ENCODE measurements at places on chromosomes 12 and 14.

DNA sequence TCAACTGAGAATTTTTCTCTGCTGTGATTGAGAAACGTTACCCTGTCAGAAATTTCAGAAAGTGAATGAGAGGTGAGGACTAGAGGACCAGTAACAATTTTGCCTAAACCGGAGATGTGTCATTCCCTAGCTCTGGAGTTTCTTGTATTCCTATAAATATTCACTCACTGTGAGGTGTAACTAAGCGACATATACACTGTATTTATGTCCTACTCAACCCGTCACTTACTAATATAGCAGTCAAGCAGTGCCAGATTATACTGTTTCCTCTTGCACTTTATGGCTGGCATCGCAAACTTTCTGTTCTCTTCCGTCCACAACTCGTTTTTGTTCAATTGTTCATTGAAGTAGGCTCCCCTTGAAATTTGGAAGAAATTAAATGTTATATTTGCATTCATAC lies 192.9 kb downstream of the NOVA1 start:
- ATAC-seq = no peak

GRCh38 chr14:89371585-89372511 lies 45.2 kb downstream of the FOXN3 start:
- ATAC-seq = peak; percentile 88

DNA sequence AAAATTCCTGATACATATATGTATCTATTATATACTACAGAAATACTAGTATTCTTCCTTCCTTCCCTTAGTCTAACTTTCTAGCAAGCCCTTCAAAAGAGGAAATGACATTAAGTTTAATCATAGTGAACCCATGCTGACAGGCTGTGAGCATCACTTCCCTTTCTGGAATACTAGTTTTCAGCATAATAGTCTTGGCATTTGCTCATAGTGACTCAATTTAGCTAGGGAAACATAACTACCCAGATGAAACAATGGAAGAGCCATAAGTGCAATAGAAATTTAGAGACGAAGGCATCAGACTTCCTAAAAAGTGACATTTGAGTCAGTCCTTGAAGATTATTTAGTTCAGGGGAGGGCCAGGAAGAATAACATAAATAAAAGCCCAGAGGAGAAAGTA lies 184.5 kb upstream of the CRY1 start:
- ATAC-seq = no peak

DNA sequence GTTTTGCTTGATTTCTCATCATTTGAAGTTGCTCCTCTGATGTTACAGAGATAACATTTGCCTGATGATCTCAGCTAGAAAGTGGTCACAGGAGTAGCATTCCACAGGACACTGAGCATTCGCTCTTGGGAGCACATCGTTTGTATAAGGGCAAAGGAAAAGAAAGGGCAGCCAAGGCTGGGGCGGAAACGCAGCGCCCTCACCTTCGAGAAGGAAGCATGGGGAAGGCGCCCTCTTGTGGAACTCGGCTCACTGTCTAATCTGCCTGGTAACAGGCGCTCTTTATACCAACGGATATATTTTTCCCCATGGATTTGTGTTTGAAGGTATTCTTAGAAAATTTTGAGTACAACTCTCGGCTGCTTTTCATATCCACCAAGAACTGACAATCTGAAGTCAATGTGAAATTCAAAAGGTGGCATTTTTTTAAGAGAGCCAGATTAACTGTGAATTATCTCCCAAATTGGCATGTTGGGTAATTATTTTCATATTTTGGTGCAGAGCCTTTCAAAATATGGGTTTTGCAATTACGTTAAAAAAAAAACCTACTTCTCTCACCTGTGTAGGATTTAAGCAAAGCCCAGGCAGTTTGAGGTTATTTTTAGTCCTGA lies 172.7 kb downstream of the CAND1 start:
- ATAC-seq = peak; percentile 100

DNA sequence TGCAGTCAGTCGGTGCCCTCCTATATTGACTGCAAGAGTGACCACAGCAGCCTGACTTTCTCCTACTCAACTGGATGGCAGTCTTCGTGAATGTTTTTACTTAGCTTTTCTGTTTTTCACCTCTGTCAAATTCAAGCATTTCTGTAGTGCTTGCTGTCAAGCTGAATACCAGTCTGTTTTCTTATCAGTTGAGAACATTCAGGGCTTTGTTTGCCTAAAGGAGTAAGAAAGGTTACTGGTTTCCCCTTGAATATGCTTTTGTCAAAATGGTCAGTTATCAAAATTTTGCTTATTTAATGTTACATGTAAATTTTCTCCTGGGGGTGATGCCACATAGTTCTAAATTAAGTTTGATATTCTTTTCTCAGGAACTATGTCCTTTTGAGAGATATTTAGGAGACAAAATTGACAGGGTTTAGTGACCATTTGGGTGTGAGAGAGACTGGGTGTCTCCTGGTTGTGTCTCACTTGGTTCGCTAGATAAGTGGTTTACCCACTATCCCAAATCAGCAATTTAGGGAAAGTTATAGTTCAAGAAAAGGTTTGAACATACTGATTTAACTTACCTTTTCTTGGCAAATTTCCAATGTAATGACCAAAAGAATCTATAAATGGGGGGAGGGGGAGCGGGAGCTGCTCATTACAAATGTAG lies 366.3 kb downstream of the TMTC2 start:
- no peak for ATAC-seq

DNA sequence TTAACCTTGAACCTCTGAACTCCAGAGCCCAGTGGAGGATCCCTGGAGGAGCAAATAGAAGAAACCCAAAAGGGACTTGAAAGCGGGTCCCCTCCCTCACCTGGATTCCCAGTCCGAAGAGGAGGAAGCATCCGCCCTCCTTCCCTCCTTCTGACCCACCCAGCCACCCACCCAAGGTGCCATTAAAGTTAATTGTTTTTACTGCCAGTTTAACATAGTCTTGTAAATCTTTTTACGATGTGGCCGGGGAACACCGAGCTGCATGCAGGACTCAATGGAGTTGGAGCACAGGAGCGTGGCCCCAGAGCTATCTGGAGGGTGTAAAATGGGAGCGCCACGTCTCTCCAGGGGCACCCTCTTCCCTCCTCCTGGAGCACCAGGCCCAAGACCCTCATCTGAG lies 49.9 kb upstream of the TBX3 start:
- ATAC-seq = no peak

- ATAC-seq = no peak
Observed at GRCh38 chr12:131424270-131424669, 286.6 kb upstream of the SFSWAP start.

DNA sequence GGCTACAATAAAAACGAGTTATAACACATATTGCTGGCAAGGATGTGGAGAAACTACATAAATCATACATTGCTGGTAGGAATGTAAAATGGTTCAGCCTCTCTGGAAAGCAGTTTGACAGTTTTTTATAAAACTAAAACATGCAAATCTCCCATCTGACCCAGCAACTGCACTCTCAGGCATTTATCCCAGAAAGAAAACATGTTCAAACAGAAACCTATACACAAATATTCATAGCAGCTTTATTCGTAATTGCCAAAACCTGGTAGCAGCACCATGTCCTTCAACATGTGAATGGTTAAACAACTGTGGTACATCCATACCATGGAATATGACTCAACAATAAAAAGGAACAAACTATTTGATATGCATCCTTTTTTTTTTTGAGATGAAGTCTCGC lies 10.1 kb upstream of the TMCC3 start:
- no peak for ATAC-seq

GRCh38 chr12:78696267-78696666 lies 168.3 kb upstream of the SYT1 start:
- ATAC-seq = no peak

DNA sequence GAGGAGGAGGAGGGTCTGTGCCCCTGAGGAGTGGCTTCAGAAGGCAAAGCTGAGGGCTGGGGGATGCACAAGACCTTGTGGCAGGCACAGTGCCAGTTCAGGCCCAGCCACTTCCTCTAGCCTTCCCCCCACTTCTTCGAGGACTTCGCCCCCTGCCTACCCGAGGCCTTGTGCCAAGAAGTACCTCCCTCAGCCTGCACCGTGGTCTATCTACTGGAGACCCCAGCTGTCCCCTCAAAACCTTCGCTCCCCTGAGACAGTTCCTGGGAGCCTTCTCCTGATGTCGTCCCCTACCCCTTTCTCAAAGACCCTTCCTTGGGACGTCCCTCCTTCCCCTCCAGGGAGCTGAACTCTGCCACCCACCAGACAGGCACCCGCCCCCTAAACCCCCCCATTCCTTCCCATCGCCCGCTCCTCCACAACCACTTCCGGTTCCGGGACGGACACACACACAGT lies 604 bp downstream of the ZNF384 start:
- no peak for ATAC-seq

DNA sequence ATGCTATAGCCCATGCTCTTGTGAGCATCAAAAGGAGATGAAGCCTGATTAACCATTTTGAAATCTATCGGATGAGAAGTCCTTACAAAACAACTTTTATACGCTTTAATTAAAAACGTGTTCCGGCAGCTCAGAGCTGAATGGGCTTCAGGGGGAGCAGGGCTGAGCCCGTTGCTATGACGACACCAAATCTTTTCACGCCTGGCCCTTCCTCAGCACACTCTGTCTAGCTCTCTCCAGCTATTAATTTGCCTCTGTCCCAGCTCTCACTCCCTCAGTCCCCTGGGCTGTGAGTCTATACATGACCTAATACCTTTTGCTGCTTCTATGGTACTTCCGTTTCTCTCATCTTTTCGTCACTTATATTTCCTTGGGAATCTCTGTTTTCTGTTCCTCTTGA lies 15.8 kb downstream of the FOXA1 start:
- ATAC-seq = no peak

GRCh38 chr14:33657476-33657875 lies 293.4 kb downstream of the EGLN3 start:
- peak; percentile 83 for ATAC-seq

GRCh38 chr12:71710276-71711125 lies 24.6 kb downstream of the TMEM19 start:
- ATAC-seq = peak; percentile 98

DNA sequence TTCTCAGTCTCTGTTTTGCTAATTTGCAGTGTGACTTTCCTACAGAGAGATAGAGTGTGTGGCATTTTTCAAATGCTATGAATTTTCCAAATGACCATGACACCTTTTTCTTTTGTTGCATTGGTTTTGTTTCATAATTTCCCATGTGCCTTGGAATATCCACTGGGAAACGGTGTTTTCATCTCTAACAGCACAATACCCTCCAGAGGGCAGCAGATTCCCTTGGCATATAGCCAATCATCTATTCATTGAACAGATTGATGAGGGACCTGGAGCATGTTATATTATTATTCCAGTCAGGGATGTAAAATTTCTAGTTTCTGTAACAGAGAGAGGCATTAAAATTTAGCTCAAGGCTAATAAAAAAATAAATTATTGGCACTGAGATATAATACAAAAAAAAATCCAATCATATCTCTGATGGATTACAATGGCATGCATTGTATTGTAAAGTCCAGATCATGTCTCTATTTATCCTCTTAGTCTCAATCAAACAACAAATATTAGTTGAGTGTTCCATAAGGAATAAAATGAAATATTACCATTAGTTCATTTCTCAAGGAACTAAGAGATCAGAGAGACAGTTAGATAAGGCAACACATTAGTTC lies 29.6 kb upstream of the NTN4 start:
- peak; percentile 85 for ATAC-seq

- no peak for ATAC-seq
Observed at GRCh38 chr14:24699052-24699451, 65.1 kb upstream of the GZMB start.

- no peak for ATAC-seq
Observed at GRCh38 chr12:88630561-88630960, 50.3 kb upstream of the KITLG start.

DNA sequence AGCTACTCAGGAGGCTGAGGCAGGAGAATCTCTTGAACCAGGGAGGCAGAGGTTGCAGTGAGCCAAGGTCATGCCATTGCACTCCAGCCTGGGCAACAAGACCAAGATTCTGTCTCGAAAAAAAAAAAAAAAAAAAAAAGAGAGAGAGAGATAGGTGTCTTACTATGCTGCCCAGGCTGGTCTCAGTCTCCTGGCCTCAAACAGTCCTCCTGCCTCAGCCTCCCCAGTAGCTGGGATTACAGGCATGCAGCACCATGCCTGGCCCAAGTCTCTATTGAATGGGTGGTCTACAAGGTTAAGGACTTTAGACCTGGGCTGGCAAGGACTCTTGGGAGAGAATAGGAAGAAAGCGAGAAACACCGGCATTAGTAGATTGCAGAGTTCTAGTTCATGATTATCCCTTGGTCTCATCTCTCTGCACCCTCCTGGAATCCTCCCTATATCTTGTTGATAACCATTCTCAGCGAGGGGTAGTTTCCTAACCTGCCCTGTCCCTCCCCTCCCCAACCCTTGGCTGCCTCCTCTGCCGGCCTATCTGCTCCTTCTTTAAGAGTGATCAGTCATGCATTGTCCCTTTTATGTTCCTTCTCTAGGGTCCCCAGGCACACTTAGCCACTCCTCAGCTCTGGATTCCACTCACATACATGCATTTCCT lies 128.1 kb upstream of the MAP1LC3B2 start:
- ATAC-seq = no peak

GRCh38 chr12:3748620-3749019 lies 4.3 kb downstream of the CRACR2A start:
- ATAC-seq = no peak

DNA sequence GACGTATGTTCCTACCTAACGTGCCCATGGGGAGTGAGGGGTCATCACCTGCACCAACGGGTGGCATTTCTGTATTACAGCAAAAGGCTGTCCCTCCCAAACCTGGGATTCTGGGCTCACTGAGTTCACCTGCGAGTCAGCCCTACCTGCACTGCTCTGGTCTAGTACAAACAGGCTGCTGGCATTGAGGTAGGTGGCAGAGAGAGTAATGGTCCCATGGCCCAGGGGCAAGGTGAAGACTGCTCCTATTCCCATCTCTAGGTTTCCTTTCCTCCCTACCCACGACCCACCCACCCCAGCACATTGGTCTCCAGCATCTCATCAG lies 421 bp downstream of the SUOX start:
- peak; percentile 16 for ATAC-seq

DNA sequence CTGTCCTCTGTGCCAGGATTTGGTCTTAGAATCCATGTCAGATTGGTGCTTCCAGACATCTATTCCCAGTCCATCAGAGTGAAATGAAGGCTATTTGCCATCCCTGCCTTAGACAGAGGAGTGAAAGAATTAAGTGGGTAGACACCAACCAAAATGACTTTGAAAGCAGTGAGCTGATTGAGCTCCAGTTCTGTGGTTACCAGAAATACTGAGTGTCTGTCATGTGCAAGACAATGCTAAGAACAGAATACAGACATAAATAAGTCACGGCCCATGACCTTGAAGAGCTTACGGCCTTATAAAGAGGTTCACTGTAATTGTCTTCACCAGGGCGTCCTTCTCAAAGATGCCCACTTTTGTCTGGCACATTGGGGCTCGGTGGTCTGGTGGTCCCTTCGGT lies 21.6 kb upstream of the MANSC4 start:
- ATAC-seq = no peak
